ENCODE measurements at places on chromosomes 3 and 15.

- DNase-seq, result no peak
Observed at GRCh38 chr3:55270976-55271375, 216.1 kb downstream of the WNT5A start.

DNA sequence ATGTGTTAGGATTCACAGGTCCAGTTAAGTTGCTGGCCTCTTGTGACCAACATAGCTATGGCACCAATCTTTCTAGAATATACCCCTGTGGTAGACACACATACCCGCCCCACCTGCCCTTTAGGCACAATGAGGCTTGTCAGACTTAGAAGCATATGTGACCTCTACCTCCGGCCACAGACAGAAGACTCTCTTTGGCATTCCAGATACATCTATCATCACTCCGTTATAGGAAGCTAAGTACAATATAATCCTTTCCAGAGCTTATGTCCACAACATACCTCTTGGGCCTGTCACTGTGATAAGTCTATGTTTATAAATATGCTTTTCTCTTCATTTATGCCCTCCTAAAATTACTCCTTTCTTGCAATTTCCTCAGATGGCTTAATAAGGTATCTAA lies 39.8 kb downstream of the CD47 start:
- DNase-seq, result no peak

DNA sequence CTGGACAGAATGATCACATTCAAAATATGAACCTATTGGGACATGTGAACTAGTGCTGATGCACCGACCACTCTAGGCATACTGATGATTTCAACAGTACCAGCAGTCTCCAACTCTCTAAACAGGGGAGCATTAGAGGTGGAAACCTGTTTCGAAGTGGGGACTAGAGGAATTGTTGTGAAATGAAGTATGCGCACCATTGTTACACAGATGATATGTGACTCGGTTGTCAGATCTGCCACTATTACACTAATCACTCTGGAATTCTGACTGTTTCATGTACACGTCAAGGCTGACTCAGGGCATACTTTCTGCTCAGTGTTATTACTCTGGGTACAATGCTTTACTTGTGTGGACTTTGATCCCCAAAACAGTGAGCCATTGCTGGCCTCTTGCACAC lies 198.2 kb upstream of the UBE2E2 start:
- DNase-seq, result no peak

GRCh38 chr15:77717333-77717990 lies 84.8 kb upstream of the LINGO1 start:
- DNase-seq, result no peak

GRCh38 chr3:181458857-181459256 lies 252.9 kb upstream of the SOX2 start:
- DNase-seq, result no peak

DNA sequence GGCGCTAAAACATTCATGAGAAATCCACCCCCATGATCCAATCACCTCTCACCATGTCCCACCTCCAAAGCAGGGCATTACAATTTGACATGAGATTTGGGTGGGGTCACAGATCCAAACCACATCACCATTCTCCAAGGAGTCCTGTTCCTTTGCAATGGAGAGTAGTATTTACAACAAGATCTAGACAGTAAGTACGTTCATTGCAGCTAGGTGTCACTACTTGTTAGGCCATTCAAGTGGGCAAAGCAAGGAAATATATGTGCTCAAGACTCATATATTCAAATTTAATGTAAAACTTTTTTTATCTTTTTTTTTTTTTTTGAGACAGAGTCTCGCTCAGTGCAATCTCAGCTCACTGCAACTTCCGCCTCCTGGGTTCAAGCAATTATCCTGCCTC lies 79.3 kb downstream of the AQP9 start:
- no peak for DNase-seq

DNA sequence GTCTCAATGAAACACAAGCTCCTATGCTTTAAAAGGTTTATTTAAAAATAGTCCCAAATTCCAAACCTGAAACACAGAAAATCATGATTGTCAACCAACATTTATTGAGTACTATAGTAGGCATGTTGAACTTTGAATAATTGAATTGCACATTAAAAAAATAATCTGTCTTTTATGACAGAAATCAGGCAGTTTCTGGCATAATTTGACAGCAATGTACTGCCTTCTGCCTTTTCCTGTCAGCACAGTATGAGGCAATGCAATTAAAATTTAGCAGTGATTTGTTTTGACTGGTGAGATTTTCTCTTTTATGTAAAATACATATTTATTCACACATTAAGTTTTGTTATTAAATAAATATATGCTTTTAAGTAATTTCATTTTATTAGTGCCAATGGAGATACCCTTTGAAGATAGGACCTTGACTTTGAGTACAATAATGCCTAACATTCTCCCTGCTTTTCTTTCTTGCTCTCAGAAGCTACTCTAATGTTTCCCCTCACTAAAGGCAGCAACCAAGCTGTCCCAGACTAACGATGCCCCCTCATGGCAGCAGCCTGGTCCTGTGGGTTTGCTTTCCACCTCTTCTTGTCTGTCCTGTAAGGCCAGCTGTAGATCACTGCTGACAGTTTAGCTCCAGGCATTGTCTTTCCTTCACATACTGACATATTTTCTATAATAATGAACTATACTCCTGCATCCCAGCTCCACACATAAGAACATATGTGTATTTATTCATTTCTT lies 346.7 kb downstream of the IL20RB start:
- no peak for DNase-seq

- DNase-seq, result no peak
Observed at GRCh38 chr3:154191520-154191919, 70.3 kb downstream of the ARHGEF26 start.

GRCh38 chr15:98715890-98716443 lies 67.6 kb downstream of the IGF1R start:
- DNase-seq, result no peak

DNA sequence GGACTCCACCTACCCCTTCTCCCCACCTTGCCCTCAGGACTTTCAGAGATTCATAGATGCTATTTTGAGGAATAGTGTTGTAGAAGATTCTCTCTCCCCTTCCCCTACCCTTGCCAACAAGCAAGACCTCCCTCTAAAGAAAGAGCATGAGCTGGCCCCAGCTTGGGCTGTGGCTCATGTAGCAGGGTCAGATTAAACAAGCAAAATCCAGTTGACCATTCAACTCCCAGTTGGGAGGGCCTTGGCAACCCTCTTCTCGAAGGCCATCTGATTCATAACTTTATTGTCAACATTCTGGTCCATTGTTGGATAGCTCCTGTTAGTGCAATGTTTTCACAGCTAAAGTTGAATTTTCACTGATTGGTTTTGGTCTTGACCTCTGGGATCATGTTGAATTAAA lies 41.1 kb downstream of the TNFAIP8L3 start:
- DNase-seq, result no peak

GRCh38 chr3:45057557-45057956 lies 31.5 kb downstream of the CLEC3B start:
- DNase-seq, result no peak

DNA sequence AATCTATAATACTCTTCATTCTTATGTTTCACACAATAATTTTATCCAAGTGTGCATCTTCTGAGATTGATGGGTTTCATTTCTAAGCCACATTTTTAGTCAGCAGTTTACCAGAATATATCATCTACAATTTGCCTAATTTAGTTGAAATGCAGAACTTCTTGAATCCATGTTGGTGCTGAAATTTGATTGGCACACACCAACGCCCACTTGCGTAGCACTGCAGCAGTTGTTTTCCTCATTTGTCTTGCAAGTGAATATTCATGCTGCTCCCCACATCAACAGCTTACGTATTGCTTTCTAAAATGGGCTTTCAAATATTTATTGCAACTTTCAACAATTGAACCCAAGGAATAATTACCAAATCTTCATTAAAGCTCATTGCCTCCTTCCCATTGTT lies 87.8 kb upstream of the CTDSPL start:
- DNase-seq, result no peak

GRCh38 chr15:51732646-51733045 lies 4.8 kb downstream of the LYSMD2 start:
- DNase-seq, result no peak

- DNase-seq, result no peak
Observed at GRCh38 chr3:127753338-127753737, 69.0 kb downstream of the MGLL start.

DNA sequence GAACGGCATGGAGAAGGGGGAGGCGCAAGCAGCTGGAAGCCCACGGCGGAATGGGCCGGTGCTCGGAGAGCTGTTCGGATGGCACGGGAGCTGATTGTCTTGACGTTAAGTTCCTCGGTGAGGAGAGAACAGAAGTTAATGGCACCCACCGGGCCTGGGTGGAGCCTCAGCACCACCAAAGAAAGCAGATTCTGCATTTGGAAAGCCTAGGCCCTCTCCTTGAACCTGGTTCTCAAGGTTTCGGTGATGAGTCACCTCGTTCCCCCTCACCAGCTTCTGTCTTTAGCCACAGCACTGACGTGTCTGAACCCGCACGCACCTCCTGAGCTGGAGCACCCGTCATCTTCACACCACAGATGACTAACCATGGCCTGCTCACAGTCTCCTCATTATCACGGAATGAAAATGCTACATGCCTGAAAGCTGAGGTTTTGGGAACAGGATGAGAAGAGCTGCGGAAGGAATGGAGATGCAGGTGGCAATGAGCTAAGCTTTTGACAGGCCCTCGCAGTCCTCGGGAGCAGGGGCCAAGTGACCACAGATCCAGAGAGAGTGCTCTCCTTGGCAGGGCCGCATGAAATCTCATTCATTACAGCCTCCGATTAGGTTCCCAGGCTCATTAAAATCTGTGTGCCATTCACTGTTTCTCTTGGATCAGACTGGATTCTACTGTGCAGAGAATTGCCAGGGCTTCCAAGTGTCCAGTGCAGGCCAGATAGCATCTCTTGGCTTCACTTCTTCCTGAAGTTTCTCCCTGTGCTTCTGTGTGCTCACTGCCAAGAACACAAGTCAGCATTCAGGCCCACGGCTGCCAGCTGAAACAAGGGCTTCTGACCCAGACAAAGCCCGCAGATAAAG lies 96.3 kb upstream of the DLG1 start:
- DNase-seq, result no peak

DNA sequence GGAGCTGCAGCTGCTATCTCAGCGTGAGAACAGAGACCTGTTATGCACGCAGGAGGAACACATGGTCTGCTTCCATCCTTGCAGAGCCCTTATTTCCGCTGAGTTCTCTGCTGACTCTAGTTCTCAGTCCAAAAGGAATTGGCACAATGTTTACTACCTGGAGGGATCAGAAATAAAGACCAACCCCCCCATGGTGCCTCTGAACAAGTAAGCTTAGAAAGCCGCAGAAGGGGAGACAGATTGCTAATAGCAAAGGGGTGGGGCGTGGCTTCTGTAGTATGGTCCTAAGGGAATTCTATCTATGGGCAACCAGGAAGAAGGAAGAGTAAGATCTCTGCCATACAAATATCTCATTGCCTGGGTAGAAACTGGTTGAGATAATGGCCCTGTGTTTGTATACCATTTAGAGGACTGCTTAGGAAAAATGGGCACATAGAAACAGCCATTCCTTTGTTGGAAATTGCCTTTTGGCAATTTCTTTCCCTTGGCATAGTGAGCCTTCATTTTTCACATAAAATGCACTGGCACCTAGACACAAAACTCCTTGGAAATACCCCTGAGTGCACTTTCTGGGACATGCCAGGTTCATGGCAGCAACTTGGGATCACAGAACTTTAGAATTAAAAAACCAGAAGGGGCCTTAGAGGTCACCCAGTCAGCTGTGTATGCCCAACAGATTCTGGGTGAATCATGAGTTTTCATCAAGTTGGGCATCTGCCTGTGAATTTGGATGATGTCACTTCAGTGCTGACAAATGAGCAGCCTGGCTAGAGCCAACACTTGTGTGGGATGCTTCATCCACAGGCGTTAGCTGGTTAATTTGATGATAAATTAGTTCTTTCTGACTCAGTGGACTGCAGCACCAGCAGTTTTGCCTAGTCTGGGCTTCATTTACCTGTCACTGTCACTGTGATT lies 57.4 kb upstream of the STXBP5L start:
- no peak for DNase-seq

DNA sequence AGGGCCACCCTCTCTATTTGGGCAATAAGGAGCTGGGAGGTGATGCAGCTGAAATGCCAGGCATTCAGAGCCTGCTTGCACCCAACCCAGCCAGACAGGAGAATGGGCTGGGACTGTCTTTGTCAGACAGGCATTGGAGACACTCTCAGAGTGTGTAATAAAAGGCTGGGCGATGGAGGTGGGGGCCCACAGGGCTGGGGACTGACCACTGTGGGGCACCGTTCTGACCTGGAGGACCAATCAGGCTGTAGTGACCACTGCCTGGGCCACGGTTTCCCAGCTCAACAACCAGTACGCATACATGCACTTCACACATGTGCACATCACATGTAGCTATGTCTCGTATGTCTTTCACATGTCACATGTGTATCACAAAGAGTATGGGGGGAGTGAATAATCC lies 5.7 kb upstream of the IGDCC3 start:
- no peak for DNase-seq

- DNase-seq, result no peak
Observed at GRCh38 chr15:41605566-41605965, 46.6 kb downstream of the TYRO3 start.

All from amygdala (tissue), 56 donors.